Lower lobe of right lung (tissue), 2 donors: ENCODE measurements at places on chromosomes 2 and 18. TPM values are rescaled to one million over a fixed set of nuclear protein-coding genes. Genes with fewer than 3 reads are reported as not detected.

The TTR gene
- total RNA-seq = not detected

The GAREM1 gene
- total RNA-seq = 10.3 TPM

GRCh38 chr2:168216351-168217005, 30.9 kb downstream of the STK39 start:
- DNase-seq = no peak
- H3K4me3 ChIP-seq = no peak overlapping the region
- H3K36me3 ChIP-seq = no peaks in the 10 kb centered on the region
- H3K27me3 ChIP-seq = no peaks in the 10 kb centered on the region
- peaks cover 12% of the 10 kb centered on the region for H3K4me1 ChIP-seq

The PARD6G gene
- 7.3 TPM for total RNA-seq

The IL1A gene
- total RNA-seq = 2.1 TPM

GRCh38 chr2:166440313-166440712, 53.7 kb downstream of the SCN7A start:
- H3K27ac ChIP-seq = no peak overlapping the region
- H3K4me1 ChIP-seq = no peaks in the 10 kb centered on the region
- no peaks in the 10 kb centered on the region for H3K36me3 ChIP-seq
- no peak for DNase-seq
- H3K4me3 ChIP-seq = no peak overlapping the region

The TUBB8B gene
- 0.47 TPM for total RNA-seq

GRCh38 chr2:88159481-88159880, 10.7 kb upstream of the THNSL2 start:
- H3K4me1 ChIP-seq = no peaks in the 10 kb centered on the region
- no peak for DNase-seq
- H3K27ac ChIP-seq = no peak overlapping the region
- H3K27me3 ChIP-seq = no peaks in the 10 kb centered on the region
- H3K4me3 ChIP-seq = no peak overlapping the region

DNA sequence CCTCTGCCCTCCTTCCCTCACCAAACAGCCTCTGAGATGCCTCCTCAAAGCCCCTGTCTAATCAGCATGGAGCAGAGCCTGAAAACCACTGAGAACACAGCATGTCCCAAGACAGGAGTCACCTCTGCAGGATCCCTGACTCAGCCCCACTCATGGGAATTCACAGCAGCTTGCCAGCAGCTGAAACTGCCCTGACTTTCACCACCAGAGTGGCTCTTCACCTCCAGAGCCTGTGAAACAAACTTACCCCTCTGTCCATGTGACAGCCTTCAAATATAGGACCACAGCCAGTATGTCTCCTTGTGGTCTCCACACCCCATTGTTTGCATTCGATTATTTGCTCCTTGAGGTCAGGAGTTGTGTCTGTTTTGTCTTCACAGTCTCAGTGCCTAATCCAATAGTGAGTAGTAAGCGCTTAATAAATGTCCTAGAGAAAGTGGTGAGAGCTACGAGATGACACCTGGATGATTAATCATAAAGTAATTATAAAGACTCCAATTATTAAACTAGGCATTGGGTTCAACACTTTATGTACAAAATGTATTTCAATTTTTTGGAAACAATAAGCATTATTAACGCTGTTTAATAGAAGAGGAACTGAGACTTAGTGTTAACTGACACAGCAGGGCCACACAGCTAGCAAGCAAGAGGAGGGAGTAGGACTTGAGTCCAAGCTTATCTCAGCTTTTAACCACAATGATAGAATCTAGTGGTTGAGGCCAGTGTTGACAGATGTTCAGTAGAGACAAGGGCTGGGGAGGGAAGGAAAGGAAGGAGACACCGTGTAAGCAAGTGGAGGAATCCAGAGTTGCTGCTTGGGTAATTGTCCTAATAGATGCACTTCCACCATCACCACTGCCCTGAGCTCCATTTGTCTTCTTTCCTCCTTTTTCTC, 358.7 kb upstream of the TNP1 start:
- H3K27ac ChIP-seq = no peak overlapping the region
- no peak for DNase-seq
- H3K27me3 ChIP-seq = peaks cover 5% of the 10 kb centered on the region
- no peak overlapping the region for H3K4me3 ChIP-seq

DNA sequence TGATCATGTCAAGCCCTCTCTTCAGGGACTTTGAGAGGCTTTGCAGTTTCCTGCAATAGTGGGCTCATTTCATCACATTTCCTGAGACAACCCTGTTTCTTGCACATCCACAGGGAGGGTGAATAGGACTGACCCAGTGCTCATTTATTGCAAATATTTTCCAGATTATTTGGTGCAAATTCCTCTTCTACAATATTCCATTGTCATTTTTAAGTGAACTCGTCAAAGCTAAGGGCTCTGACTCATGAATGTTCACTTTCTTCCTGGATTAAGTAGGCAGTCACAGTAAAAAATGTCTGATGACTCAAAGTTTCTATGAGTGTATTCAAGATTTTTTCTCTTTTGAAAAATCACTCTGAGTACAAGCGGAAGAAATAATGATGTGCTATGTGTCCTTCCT, 225.5 kb upstream of the GALNT5 start:
- H3K27ac ChIP-seq = no peak overlapping the region
- H3K4me3 ChIP-seq = no peak overlapping the region
- no peaks in the 10 kb centered on the region for H3K27me3 ChIP-seq
- no peaks in the 10 kb centered on the region for H3K36me3 ChIP-seq
- no peak for DNase-seq

- H3K27me3 ChIP-seq = no peaks in the 10 kb centered on the region
- H3K4me1 ChIP-seq = peaks cover 62% of the 10 kb centered on the region
- peak; percentile 83 for DNase-seq
Observed at GRCh38 chr2:231674587-231675338, 33.6 kb upstream of the PTMA start.

The HOXD3 gene
- 0.47 TPM for total RNA-seq

GRCh38 chr2:230267556-230267955, 42.0 kb downstream of the SP140 start:
- no peaks in the 10 kb centered on the region for H3K27me3 ChIP-seq
- DNase-seq = no peak
- no peak overlapping the region for H3K4me3 ChIP-seq

GRCh38 chr18:681985-682384, 24.5 kb downstream of the TYMS start:
- H3K4me3 ChIP-seq = no peak overlapping the region
- no peak for DNase-seq

DNA sequence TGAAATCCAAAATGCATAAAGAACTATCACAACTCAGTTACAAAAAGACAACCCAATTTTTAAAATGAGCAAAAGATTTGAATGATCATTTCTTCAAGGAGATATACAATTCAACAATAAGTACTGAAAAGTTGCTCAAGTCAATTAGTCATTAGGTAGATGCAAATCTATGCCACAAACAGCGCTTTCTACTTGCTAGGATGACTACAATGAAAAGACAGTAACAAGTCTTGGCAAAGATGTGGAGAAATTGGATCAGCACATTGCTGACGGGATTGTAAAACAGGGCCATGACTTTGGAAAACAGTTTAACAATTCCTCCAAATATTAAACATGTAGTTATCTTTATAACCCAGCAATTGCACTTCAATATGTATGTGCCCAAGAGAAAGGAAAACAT, 166.3 kb upstream of the MC4R start:
- no peaks in the 10 kb centered on the region for H3K36me3 ChIP-seq
- H3K4me3 ChIP-seq = no peak overlapping the region
- no peaks in the 10 kb centered on the region for H3K4me1 ChIP-seq

DNA sequence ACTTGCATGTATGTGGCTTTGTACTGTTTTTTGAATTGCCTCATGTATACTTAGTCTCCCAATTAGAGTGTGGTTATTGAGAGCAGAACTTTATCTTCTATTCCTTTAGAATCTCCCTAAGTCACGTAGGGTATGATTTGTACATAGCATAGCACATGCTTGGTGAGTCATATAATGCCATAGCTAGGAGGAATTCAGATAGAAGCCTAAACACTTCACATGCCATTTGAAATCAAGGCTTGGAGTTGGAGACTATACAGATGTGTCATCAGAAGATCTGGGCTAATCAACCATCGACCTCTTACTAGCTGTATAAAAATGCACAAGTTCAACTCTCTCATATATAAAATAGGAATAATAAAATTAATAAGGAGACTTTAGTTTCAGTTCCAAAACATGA, 222.6 kb upstream of the ST6GAL2 start:
- H3K36me3 ChIP-seq = no peaks in the 10 kb centered on the region
- no peak for DNase-seq
- no peaks in the 10 kb centered on the region for H3K4me1 ChIP-seq

GRCh38 chr2:165055082-165055851, 99.9 kb upstream of the SLC38A11 start:
- H3K4me1 ChIP-seq = no peaks in the 10 kb centered on the region
- DNase-seq = no peak
- no peaks in the 10 kb centered on the region for H3K27me3 ChIP-seq
- H3K4me3 ChIP-seq = no peak overlapping the region

DNA sequence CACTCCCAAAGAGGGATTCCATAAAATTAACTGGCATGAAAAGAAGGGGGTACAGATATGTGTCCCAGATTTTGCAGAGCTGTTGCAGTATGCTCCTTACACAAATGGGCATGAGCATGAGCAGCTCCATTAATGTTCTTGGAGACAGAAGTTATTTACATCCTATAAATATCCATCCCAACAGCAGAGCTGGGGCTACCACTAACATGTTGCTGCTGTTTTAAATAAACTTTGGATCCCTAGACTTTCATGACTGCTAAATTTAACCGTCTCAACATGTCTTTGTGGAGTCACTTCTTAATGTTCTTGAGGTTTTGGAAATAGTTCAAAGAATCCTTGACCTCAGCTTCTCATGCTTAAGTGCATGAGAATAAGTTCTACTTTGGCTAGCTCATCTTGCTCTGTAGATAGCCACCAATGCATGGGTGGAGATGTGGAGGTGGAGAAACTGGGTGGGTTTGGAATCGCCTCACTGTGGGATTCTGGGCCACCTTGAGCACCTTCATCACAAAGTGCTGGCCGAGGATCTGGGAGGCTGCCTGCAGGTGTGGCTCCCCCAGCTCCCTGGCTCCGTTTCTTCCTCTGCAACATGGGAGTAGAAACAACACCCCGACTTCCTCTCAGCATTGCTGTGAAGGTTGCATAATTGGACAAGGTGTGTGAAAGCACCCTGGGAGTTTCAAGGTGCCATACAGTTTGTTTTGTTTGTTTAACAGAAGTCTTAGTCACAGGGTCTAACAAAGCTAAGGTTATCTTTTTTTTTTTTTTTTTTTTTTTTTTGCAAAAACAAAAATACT, 307.2 kb downstream of the MYCN start:
- H3K27ac ChIP-seq = no peak overlapping the region
- H3K36me3 ChIP-seq = no peaks in the 10 kb centered on the region
- DNase-seq = no peak

GRCh38 chr2:12479065-12479601, 237.6 kb upstream of the TRIB2 start:
- H3K36me3 ChIP-seq = no peaks in the 10 kb centered on the region
- no peak overlapping the region for H3K4me3 ChIP-seq
- no peak overlapping the region for H3K27ac ChIP-seq
- H3K4me1 ChIP-seq = peaks cover 5% of the 10 kb centered on the region
- no peaks in the 10 kb centered on the region for H3K27me3 ChIP-seq

DNA sequence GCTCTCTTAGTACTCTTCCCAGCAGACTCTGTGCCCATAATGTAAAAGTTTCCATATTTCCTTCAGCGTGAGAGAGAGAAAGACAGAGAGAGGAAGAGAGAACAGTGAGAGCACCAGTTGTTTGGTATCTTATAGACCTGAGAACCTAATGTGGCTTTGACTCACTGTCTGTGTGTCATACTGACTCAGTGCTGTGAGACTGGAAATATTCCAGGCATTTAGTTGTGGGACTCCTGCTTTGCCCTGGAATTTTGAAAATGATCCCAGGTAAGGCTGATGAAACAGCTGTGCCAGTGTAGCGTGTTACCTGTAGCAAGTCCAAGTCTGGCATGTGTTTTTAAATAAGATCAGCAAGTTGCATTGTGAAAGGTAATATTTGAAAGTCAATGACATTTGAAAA, 87.9 kb upstream of the KCNH7 start:
- H3K4me3 ChIP-seq = no peak overlapping the region
- no peak overlapping the region for H3K27ac ChIP-seq
- no peaks in the 10 kb centered on the region for H3K27me3 ChIP-seq
- no peak for DNase-seq
- no peaks in the 10 kb centered on the region for H3K36me3 ChIP-seq
- H3K4me1 ChIP-seq = no peaks in the 10 kb centered on the region

The EFR3B gene
- 9.0 TPM for total RNA-seq

The ARHGEF4 gene
- total RNA-seq = 9.1 TPM

The ABCB11 gene
- total RNA-seq = 0.32 TPM

GRCh38 chr2:9228088-9228751, 21.6 kb downstream of the ASAP2 start:
- no peak overlapping the region for H3K27ac ChIP-seq
- peaks cover 71% of the 10 kb centered on the region for H3K4me1 ChIP-seq
- no peaks in the 10 kb centered on the region for H3K27me3 ChIP-seq

The CCDC178 gene
- not detected for total RNA-seq

DNA sequence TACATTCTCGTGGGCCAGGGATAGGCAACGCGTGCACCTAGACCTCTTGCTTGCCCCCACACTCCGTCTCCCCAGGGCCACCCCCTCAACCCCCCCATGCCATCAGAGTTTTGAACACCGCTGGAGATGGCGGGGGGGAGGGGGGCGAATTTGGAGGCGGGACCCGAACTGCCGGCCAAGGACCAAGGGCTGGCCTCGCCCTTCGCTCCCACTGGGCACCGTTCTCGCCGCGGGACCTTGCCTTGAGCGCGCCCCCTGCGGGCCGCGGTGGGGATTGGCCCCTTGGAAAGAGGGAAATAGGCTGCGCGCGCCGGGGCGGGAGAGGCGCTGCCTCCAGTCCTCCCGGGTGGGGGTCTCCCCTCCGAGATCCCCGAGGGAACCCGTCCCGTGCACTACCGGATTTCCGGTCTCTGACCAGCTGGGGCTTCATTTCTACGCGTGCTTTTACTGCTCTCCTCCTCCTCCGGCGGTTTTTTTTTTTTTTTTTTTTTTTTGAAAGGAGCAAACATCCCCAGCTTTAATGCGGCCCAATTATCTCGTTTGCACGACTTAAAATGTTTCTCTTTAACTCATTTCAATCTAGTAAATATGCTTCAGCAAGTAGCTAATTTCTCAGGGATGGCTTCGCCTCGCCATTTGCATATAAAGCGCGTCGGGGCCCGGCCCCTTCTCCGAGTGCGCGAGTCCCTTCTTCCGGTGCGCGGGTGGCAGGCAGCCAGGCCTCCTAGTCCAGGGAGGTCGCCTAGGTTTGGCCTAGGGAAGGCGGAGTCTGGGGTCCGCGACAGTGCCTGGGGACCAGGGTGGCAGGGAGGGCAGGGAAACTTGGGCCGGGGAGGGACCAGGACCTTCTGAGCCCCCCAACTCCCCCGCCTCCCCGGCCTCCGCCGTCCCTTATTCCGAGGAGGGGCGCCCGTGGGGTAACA, 10.0 kb upstream of the GBX2 start:
- no peak overlapping the region for H3K27ac ChIP-seq
- H3K36me3 ChIP-seq = no peaks in the 10 kb centered on the region
- DNase-seq = no peak
- H3K27me3 ChIP-seq = peaks cover 81% of the 10 kb centered on the region
- peaks cover 19% of the 10 kb centered on the region for H3K4me1 ChIP-seq
- H3K4me3 ChIP-seq = peak overlapping the region; percentile 34
